Glomerular endothelial cell (primary cell): ENCODE measurements at places on chromosomes 4 and X.

- no peak for DNase-seq
Measured at GRCh38 chr4:54872261-54872660, 214.5 kb downstream of the KIT start.

DNA sequence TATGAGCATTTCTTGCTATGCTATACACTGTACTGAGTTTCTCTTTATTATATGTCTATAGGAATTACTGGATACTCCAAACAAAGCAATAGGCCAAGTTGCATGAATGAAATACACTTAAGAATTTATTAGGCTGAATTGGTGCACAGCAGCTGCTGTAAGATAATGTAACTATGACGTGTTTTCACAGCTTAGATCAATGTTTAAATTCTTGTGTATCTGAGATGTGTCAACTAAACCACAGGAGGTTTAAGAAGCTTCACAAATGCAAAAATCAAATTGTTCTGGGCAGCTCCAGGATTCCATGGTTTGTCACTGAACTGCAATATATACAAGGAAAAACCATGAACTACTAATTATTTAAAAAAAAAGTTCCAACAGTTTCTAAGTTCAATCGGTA, 156.7 kb downstream of the MAPK10 start:
- DNase-seq: no peak

DNA sequence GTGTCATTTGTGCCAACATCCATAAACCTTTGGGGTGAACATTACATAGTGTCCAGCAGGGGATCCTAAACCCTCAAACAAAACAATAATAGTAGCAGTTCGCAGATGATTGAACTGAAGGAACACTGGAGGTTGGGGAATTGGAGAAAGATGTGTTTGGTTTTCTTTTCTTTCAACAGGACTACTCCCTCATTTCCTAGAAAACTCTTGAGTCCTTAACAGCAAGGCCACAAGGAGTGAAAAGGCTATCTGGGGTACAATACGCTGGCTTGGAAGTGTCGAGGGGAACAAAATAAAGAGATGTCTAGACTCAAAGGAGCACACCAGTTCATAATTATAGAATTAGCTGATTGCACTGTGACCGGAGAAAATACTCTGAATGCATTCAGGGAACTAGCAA, 72.1 kb downstream of the IDS start:
- no peak for DNase-seq

DNA sequence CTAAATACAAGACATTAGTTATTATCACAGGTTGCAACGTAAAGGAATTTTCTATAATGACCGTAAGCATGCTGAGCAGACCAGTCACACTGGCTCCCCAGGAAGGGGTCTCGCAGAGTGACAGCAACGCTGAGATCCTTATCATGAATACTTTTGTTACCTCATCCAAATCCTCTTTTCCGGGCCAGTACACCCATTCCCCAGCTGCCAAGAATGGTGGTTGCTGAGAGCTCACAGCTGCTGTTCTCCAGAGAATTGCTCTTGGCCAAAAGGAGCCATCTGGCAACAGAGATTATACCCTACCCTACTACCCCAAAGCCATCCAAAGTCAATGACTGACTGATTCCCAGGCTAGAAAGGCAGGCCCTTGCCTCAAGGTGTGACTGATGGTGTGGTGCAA, 91.6 kb downstream of the FUNDC1 start:
- no peak for DNase-seq

- DNase-seq: no peak
Measured at GRCh38 chr4:135917011-135917410, 1615.3 kb downstream of the PCDH18 start.

GRCh38 chr4:146943691-146944375, 1.8 kb downstream of the TTC29 start:
- no peak for DNase-seq

- no peak for DNase-seq
Measured at GRCh38 chr4:177339477-177340374, 30.1 kb downstream of the NEIL3 start.

DNA sequence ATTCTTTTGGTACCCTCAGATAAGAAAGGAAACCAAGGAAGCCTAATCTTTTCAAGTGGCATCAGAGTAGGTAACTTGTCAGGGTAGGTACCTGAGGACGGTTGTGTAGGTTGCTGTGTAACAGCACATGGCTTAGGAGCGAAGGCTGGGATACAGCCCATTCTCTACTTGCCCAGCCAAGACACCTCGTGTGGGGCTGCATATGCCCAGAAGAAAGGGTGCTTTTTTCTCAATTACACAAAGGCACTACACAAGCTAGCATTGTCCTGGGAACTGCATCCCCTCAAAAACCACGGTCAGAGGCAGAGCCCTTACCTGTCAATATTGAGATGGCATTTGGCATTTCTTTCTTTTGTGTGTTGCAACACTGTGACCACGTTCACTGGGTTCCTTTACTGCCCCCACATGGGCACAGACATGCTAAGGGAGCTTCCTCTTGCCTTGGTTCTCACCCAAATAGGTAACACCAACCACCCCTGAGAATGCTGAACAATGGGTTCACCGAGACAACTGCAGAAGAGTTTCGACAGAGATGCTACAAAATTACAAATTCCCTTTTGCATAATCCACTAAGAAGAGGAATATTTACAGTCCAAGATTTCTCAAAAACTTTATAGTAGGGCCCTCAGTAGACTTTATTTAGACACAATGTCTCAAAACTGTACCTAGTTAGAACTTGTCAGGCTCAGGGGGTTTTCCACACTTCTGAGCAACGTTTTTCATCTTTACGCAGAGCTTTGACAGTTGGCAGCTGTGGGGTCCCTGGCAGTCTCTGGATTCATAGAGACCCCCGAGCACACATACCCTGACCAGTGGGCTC, 35.8 kb upstream of the TNIP3 start:
- no peak for DNase-seq

DNA sequence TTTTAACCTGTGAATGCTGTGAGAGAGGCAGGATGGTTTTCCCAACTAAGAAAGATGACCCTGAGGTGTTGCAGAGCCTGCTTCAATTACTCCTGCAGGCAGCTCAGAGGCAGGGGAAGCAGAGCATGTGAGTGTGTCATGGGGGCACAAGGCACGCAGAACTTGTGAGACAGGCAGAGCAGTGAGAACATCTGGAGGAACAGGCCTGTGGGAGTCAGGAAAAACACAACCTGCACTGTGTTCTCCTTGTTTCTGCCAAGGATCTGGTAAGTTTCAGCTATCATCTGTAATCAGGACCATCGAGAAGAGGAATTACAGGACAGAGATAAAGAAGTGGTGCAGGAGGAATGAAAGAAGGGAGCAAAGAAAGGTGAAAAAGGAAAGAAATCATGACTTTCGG, 741.8 kb upstream of the INTU start:
- DNase-seq: no peak

GRCh38 chrX:8849458-8849857, 48.3 kb upstream of the FAM9A start:
- DNase-seq: no peak

DNA sequence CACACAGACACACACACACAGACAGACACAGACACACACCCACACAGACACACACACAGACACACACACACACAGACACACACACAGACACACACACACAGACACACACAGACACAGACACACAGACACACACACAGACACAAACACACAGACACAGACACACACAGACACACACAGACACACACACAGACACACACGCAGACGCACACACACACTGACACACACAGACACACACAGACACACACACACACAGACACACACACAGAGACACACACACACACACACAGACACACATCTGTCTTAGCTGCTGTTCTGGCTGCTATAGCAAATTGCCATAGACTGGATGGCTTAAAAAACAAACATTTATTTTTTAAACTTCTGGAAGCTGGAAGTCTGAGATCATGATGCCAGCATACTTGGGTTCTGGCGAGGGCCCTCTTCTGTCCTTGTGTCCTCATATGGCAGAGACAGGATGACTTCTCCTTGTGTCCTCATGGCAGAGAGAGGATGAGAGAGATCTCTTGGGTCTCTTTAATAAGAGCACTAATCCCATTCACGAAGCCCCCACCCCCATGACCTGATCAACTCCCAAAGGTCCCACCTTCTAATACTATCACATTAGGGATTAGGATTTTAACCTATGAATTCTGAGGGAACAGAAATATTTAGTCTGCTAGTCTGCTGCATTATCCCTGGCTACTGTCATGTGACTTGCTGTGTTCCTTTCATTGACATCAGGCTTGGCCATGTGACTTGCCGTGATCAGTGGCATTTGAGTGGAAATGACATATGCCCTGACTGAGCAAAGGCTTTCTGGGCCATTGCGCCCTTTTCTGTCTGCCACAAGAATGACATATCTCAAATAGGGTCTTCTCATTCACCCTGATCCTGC, 32.7 kb upstream of the RASGEF1B start:
- DNase-seq: no peak

DNA sequence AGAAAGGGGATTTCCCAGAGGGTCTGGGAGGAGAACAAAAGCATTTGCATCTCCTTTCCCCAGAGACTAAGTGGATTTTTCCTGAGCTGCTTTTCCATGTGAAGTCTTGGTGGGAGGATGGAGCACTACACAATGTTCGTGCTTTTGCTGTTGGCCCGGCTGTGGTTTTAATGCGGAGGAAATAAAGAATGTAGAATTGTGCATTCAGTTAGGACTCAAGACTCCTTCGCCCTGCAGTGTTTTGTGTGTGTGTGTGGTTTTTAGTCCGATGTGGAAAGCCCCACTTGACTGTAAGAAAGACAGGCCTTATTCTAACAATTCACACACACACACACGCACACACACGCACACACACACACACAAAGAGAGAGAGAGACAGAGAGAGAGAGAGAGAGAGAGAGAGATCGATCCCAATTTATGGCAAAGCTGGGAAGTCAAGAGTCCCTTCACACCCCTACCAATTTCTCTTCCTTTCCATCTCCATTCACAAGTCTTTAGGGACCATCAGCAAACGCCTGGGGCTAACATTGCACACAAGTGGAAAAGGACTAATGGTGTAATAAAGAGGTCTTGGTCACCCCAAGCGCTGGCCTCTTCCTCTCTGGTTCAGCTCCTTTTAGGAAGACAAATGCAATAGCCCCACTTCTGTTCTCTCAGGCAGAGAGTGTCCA, 44.2 kb downstream of the CLDN34 start:
- no peak for DNase-seq

GRCh38 chr4:140633951-140634350, 65.2 kb upstream of the UCP1 start:
- no peak for DNase-seq

- no peak for DNase-seq
Measured at GRCh38 chrX:17591741-17592110, 145.6 kb upstream of the SCML1 start.

GRCh38 chr4:134544303-134544770, 342.7 kb upstream of the PABPC4L start:
- peak; percentile 45 for DNase-seq

GRCh38 chr4:57071326-57071725, 38.9 kb downstream of the IGFBP7 start:
- DNase-seq: no peak

DNA sequence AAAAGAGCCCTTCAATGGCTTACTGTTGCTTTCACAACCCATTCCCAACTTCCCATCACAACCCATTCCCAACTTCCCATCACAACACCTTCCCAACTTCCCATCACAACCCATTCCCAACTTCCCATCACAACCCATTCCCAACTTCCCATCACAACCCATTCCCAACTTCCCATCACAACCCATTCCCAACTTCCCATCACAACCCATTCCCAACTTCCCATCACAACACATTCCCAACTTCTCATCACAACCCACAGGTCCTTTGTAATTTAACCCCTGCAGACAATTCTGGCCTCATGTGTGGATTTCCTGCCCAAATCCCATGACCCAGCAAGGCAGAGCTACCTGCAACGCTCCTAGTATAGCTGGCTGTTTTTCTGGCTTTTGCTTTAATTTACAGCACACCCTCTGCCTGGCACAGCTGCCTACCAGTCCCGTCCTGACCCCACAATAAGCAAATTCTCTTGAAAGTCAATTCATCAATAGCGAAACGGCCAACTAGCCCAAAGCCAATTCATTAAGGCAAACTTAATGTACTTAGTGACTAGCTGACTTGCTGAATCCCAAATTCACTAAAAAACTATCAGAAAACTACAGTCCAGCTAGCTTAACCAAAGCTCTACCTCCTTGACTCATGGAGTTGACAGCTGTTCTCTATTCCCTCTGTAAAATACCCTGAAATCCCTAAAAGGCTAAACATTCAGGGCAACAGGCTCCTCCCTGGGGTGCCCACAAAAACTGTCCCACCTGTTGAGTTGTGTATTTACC, 75.6 kb downstream of the AFAP1 start:
- no peak for DNase-seq

GRCh38 chr4:2246384-2247127, 4.6 kb upstream of the HAUS3 start:
- DNase-seq: no peak

DNA sequence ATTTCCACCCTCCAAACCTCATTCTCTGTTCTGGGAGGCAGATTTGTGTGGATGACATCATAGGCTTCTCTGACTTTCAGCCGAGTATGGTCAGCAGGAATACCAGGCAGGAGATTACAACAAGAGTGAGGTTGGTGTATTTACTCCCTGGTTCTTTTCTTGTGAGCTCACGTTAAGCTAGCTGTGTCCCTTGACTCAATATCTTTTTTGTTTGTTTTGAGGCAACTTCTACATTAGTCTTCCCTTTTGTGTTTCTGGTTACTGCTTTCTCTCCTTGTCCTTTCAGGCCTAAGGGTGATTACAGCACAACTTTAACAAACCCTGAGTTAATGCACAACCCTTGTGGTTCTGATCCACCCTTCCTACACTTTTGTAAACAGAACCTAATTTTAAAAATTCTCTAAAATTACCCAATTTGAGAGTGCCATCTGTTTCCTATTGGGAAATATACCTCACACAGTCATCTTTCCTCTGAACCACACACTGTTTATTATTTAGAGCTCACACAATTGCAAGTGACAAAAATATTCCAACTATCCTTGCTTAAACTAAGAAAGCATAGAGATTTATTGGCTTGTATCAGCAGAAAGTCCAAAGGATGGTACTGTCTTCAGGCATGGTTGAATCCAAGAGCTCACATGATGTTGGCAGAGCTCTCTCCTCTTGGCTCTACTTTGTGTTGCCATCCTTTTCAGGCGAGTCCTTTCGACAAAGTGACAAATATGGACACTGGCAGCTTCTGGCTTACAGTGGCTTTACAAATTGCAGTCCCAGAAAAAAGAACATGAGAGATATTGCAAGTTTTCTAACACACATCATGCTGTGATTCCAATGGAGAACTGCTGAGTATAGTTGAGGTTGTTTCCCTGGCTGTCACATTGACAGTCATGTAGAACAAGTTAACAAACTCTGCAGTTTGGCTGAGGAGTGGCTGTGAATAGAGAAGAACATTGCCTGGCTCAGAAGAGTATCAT, 150.5 kb upstream of the DDIT4L start:
- DNase-seq: no peak

DNA sequence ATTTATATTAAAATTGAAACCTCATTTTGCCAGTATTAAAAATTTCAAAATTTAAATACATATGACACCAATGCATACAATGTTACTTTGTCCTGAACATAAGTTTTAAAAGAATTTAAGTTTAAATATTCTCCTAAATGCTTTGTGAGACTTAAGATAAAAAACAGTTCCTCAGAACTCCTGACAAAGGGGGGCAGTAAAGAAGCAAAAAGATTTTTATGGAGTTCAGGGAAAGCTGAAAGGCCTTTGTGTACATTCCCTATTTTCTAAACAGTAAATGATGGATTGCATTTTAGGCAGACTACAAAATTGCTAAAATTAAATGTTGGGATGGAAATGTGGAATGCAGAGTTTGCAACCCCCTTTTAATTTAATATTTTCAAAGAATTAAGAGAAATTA, 81.7 kb downstream of the SNCA start:
- no peak for DNase-seq
